ENCODE measurements at places on chromosomes 4 and X.
A peak's percentile ranks its signal among the peaks of the same experiment; 100 is the strongest.

GRCh38 chrX:86504297-86504696 lies 356.0 kb downstream of the DACH2 start:
- no peak for DNase-seq

GRCh38 chr4:54173281-54173912 lies 55.7 kb upstream of the PDGFRA start:
- DNase-seq: no peak

GRCh38 chr4:48668254-48669017 lies 111.6 kb downstream of the FRYL start:
- no peak for DNase-seq

DNA sequence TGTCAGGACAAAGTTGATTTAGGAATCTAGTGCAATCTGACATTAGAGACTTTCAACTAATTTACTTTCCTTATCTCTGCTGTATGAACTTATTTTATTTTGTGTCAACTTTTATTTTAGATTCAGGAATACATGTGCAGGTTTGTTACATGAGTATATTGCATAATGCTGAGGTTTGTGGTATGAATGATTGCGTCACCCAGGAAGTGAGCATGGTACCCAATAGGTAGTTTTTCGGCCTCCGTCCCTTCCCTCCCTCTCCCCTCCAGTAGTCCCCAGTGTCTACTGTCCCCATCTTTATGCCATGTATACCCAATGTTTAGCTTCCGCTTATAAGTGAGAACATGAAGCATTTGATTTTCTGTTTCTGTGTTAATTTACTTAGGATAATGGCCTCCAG lies 68.7 kb upstream of the TEX13D start:
- DNase-seq: no peak

DNA sequence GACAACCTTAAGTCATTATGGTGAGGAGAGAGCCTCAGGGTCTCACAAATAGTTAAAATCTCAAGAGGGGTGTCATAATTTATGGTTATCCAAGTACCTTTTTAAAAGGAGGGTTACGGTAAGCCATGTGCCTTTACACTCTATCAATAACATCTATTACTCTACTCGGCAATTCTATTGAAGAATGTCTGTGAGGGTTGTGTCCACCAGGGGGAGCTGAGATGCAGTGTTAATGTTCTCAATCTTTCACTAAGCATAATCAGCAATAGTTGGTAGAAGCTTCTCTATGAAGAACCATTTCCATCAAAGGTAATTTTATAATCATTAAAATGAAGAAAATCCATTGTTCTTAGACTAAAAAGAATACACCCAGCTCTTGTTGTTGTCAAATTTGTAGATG lies 457.4 kb downstream of the CENPC start:
- peak; percentile 45 for DNase-seq

DNA sequence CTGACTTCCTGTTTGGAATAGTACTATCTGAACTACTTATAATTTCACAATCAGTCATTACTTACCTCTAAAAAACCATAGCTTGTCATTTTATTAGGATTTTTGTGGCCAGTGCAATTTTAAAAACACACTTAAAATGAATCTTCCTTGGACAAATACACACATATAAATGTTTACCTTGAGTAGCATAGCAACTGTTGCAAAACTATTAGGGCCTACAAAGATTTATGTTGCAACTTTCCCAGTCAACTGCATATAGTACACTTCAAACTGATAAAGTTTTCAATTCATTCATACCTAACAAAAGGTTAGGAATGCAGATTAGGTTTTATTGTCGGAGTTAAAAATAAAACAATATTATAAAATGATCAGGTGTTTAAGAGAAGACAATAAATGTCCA lies 193.0 kb downstream of the PDGFC start:
- no peak for DNase-seq

DNA sequence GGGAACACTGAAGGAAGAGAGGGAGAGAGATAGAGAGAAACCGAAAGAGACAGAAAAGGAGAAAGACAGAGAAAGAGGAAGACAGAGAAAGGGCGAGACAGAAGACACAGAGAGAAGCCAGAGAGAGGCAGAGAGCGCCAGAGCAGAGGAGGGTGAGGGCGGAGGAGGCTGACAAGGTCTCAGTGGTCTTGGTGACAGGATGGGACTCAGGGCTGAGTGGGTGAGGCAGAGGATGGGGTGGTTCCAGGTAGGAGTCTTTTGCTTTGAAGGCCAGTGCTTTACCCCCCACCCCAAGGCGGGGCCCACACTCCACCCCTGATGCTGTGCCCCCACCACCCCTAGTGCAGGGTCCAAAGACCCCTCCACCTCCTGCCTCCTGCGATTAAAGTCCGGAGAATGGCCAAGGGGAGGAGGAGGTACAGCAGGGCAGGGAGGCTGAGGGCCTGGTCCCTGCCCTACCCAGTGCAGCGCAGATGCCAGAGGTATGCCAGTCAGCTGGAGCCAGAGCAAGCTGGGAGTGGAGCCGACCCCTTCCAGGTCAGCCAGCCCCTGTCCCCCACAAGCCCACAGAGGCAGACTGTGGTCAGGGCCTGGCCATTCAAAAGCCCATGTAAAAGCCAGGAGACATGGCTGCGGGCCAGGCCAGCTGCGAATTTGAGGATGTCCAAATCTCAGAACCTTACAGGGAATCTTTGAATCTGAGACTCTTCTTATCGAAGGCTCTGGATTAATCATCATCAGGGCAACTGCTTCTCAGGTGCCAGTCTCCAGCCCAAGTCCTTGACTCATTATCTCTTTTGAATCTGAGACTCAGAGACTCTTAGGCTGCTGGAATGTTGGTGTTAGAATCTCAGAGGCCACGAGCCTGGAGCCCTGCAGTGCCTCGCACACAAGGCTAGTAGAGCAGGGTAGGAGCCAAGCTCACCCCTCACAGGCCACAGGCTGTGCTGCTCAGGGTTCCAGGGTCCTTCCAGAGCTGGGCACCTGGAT lies 758 bp downstream of the IQSEC2 start:
- no peak for DNase-seq

- peak; percentile 27 for DNase-seq
Measured at GRCh38 chr4:181853881-181854511, 389.2 kb upstream of the TENM3 start.

DNA sequence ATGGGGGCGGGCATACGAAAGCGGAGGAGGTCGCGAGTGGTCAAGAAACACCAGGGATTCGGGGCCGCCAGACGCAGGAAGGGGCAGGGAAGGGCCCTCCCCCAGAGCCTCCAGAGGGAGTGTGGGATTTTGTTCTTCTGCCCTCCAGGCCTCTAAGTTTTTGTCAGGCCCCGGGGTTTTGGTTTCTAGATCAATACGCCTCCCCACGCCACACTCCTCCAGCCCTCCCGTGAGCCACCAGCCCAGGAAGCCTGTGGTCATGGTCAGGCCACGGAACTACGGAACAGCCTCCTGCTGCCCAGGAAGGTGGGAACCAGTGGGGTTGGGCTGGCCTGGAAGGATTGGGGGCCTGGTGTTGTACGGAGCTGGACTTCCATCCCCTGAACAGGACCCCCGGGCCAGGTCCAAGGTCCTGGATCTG lies 38.4 kb downstream of the CPLX1 start:
- DNase-seq: no peak

DNA sequence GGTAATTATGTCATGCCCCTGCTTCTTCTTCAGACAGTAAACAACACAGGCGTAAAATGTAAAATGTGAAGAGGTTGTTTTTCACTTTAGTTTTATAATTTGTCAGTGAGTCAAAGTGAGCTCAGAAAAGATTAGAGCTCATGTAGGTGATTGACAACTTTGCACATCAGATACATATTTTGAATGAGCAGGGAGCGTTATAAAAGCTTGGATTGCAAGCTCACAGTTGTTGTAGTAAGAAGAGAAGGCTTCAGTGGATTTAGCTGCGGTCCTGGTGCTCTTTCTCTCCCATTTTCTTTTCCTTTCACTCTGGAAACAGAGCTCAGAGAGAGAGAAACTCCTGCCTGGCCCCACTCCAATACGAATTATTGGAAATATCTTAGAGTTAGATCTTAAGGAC lies 26.4 kb downstream of the MTMR1 start:
- no peak for DNase-seq

DNA sequence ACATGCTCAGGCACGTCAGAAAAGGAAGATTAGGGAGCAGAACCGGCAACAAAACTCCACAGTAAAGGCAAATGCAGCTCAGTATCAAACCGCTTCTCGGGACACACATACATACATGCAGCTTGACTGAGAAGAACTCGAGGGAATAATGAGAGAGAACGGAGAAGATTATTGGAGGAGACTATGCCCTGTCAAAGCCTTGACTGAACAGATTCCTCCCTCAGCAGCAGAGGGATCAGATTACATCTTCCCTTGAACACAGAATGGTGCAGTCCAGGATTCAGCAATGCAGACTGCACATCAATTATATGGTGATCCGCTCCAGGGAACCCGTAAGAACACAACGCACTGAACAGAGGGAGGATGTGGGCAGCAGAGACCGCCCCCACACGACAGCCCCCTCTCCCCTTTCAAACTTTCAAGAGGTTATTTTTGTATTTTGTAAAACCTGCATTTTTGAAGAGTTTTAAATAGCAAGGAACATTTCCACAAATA lies 183.2 kb downstream of the FBXW7 start:
- peak; percentile 96 for DNase-seq

DNA sequence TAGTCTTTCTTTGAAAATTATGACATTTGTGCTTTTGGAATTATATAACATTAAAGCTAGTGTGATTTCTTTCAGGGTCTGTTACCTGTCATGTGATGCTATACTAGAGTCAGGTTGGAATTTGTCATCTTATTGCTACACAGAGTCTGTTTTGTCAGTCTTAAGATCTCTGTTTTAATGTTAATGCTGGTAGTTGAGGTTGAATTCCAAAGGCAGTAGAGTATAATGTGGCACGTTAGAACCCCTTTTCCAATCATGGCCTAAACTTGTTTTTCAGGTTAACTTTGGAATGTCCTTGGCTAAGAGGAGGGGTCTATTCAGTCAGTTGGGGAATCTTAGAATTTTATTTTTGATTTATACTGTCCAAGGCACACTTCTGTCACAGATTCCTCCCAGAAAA lies 258.5 kb downstream of the PABPC4L start:
- no peak for DNase-seq

GRCh38 chrX:132821974-132822633 lies 136.3 kb downstream of the HS6ST2 start:
- DNase-seq: no peak

GRCh38 chr4:147863111-147863747 lies 131.3 kb downstream of the ARHGAP10 start:
- no peak for DNase-seq

DNA sequence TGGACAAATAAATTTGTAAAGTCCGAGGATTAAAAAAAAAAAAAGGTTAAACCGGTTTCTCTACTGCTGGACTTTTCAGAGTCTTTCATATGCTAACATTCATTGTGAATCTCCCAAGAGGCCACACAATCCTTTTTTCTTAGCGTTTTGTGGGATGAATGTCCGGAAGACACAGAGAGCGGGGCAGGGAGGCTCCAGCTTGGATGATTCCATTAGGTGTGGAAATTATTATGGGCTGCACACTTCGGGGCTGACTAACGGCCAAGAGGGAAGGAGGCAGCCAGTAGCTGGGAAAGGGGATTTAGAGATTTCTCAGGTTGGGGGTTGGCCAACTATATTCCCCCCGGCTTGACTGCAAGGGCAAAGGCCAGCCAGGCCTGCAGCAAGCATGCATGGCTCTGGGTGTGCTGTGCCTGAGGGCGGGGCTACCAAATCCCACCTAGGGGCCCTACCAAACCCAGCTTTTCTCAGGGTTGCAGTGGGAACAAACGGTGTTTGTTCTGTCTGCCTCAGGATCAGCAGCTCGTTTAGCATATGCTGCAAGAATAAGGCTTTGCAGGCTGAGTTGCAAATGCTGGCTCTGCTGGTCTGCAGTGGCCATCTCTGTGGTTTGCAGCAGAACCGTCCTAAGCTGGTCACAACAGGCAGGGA lies 28.6 kb downstream of the NYX start:
- DNase-seq: no peak

GRCh38 chr4:52638717-52639116 lies 20.4 kb downstream of the USP46 start:
- DNase-seq: no peak

- DNase-seq: no peak
Measured at GRCh38 chr4:85805891-85806290, 330.9 kb downstream of the ARHGAP24 start.

- no peak for DNase-seq
Measured at GRCh38 chr4:26386386-26386785, 65.6 kb downstream of the RBPJ start.

GRCh38 chrX:126701380-126701779 lies 118.1 kb upstream of the PRR32 start:
- no peak for DNase-seq

GRCh38 chr4:153792618-153793247 lies 3.9 kb upstream of the SFRP2 start:
- no peak for DNase-seq

GRCh38 chr4:61428950-61429349 lies 228.8 kb downstream of the ADGRL3 start:
- DNase-seq: no peak

GRCh38 chr4:74319470-74319869 lies 11.2 kb downstream of the EPGN start:
- DNase-seq: no peak

GRCh38 chr4:147923854-147924253 lies 192.0 kb downstream of the ARHGAP10 start:
- DNase-seq: no peak

- DNase-seq: peak; percentile 29
Measured at GRCh38 chr4:97911236-97911906, 231.9 kb downstream of the STPG2 start.

- peak; percentile 37 for DNase-seq
Measured at GRCh38 chr4:48483777-48484493, 792 bp downstream of the SLC10A4 start.

DNA sequence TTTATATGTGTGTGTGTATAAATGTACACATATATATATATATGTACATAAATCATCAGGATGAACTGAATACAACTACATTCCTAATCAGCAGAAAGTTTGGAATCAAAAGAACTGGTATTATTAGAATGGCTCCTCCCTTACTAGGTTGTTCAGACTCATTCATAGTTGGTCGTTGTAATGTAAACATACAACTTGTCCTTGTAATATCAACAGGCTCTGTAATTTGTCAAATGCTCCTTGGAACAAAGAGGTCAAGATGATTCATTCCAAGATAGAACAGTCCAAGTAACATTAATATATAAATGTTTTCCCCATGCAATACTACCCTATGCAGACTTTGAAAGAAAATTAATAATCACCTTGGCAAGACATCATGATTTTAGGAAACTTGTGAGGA lies 351.4 kb upstream of the SMIM31 start:
- DNase-seq: no peak

GRCh38 chrX:69523314-69523713 lies 19.2 kb downstream of the NALF2 start:
- no peak for DNase-seq

DNA sequence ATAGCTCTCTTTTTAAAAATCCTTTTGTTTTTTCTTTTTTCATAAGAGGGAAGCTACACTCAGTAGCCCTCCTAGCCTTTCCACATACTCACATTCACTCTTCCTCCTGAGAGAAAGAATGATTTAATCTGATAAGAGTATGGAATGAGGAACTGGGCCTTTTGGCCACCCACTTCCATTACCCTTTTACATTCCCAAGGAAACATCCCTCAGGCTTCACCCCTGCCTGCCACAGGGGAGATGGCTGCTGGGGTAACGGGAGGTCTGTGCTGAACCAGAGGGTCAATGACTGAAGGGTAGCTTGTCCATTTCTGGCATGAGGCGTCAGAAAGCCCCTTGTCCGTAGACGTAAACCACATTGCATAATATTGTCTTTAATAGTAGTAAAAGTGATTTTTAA lies 67.2 kb upstream of the CCSER1 start:
- no peak for DNase-seq

GRCh38 chr4:1554876-1555265 lies 129.2 kb downstream of the FAM53A start:
- no peak for DNase-seq

- DNase-seq: no peak
Measured at GRCh38 chr4:93722446-93722845, 106.1 kb upstream of the ATOH1 start.
